Spinal cord (tissue), 10 donors: ENCODE measurements at places on chromosomes 5 and 9.

- no peak for DNase-seq
Observed at GRCh38 chr5:9776525-9776924, 146.4 kb upstream of the TAS2R1 start.

GRCh38 chr5:180596115-180596667 lies 4.9 kb upstream of the SCGB3A1 start:
- DNase-seq: no peak

DNA sequence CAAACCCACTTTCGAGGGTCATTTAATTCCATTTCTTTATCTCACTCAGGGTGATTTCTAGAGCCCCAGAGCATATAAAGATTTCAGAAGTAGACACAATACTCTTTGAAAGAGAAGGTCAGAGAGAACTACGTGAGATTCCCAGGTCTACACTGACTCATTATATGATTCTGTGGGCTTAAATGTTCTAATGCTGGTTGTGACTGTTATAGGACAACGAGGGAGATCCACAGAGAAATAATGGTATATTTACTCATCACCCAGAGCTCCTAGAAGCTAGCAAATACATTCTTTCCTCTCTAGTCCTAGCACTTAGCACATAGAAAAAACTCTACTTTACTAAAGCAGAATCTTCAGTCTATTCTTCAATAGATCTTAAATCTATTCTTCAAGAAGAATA lies 39.4 kb upstream of the GRAMD2B start:
- DNase-seq: no peak

DNA sequence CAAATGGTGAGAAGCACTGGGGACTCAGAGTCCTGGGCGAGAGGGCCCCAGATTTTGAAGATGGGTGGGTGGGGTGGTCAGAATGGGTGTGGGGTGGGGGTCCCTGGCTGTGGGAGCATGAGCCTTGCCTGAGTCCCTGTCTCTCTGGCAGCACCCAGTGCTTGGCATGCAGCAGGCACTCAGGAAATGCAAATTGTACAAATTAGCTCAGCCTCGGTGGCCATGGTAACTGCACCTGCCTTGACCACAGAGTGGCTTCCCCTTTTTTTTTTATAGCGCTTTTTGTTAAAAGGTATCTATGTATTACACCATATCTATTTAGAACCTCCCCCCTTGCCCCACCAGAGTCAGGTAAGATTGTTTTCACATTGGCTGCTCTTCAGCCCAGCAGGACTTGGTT lies 19.2 kb upstream of the PITX1 start:
- no peak for DNase-seq

GRCh38 chr5:14173377-14174229 lies 30.5 kb downstream of the TRIO start:
- no peak for DNase-seq

- DNase-seq: no peak
Observed at GRCh38 chr5:111589316-111589715, 77.0 kb upstream of the STARD4 start.

GRCh38 chr5:149325894-149326293 lies 19.4 kb upstream of the GRPEL2 start:
- no peak for DNase-seq

GRCh38 chr5:98492258-98492657 lies 281.2 kb upstream of the RGMB start:
- no peak for DNase-seq

GRCh38 chr9:22010866-22011625 lies 1.9 kb upstream of the CDKN2B start:
- peak; percentile 65 for DNase-seq

- DNase-seq: no peak
Observed at GRCh38 chr5:30050056-30050815, 1143.2 kb upstream of the CDH6 start.

GRCh38 chr9:126722922-126723806 lies 81.7 kb upstream of the ZBTB43 start:
- no peak for DNase-seq

GRCh38 chr9:123420592-123421111 lies 64.7 kb downstream of the CRB2 start:
- no peak for DNase-seq

- no peak for DNase-seq
Observed at GRCh38 chr5:40046792-40047191, 622.0 kb upstream of the DAB2 start.

DNA sequence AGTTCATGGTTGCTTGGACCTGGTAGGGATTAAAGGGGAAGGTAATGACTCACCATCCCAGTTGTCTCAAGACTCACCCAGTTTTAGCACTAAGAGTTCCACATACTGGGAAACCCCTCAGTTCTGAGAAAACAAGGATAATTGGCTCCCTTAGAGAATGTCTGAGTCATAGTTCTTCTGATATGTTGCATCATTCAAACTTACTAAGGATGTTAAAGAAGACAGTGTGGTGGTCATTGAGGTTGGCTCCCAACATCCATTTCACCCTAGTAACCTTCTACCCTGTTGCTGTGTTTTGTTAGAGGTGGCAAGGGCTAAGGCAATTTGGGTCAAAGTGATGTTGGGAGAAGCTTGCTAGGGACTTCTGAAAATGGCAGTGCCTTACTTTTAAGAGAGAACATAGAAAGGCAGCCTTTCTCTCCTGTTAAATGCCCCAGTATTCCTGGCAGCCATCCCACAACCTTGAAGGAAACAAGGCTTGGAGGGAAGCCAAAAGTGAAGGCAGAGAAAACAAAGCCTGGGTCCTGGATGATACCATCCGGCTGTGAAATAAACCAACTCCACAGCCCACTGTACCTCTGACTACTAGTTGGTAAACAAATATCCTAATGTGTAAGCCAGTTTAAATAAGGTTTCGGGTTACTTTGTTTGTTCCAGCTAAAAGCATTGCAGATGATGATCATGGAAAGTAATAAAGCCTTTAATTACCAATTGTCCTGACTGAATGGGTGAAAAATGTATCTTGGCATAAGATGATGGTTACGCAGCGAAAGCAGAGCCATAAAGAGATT lies 80.4 kb upstream of the ADAMTSL1 start:
- peak; percentile 64 for DNase-seq

- DNase-seq: no peak
Observed at GRCh38 chr5:149800633-149801032, 70.5 kb downstream of the PPARGC1B start.

DNA sequence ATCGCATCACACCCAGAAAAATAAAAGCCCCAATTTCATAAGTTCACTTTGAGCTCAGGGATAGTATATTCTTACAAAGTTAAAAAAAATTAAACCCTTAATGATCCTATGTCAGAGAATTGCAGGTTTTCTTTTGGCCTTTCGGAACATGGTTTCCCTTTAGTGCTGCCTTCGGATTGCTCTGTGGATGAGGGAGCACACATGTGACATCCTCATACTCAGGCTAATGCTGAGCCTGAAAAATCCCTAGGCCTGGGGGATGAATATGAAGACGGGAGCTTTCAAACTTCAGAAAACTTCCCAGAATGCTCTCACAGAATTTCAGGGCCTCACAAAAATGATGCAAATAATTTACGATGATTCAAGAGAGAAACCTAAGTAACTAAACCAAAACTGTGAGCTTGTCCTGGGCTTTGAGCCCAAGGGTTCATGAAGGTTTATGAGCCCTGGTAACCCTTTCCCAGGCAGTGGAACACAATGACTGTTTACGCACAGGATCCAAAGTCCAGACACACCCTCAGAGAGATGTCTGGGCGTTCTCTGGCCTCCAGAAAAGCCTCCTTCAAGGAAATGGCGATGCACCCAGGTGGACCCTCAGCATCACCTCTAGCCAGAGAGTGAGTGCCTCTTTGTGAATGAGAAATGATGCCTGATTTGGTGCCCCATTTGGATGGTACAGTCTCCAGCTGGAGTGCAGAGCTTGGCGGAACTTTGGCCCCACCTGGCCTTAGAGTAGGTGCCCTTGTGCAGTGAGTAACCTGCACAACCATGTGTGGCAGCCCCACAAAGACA lies 145.4 kb downstream of the ENTREP1 start:
- DNase-seq: no peak

- no peak for DNase-seq
Observed at GRCh38 chr5:176736931-176737745, 73.2 kb upstream of the UNC5A start.

DNA sequence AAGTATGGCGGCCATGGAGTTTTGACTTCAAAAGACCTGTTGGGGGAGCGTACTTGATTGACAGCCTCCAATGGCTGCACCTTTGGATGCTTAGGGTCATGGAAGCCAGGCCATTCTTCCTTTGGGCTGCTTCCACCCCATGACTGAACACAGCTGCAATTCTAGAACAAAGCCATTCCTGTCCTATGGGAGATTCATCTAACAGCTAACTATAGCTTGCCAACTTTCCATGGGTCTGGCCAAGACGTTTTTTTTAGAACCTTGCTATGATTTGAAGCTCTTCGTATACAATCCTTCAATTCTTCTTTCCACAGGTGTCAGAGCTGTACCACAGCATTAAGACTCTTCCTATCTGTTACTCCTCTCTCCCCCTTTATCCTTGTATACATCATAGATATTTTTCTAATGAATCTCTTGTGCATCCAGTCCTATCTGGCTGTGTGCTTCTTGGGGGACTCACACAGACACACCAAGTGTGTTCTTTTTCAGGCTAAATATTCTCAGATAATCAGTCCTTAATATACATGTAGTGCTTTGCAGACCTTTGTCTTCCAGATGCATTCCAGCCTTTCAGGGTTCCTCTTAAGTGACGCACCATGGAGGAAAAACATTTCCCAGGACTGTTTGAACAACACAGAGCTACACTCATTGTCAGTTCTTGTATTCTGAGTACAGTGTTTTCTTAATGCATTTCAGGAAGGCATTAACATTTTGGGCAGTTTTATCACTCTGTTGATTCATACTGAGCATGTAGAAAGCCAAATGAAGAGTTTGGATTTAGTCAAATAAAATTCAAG lies 198.9 kb downstream of the TAF11L14 start:
- no peak for DNase-seq

GRCh38 chr5:132365213-132365612 lies 4.3 kb upstream of the SLC22A5 start:
- no peak for DNase-seq

DNA sequence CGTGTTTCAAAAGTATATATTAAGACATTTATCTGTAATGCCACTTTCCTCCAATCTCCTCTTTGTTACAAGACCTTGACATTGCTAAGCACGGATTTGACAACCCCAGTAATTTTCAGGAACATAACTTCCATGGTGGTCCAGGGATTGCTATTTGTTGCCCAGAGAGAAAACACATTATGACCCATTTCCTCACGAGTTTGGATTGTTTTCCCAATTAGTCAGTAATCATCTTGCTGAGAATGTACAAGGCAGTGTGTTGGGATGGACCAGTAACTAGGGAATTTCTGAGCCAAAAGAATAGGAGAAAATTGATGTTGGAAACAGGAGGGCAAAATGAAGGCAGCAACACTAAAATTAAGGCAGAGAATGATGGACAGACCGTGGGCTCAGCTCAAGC lies 574.1 kb downstream of the EBF1 start:
- DNase-seq: no peak

- DNase-seq: no peak
Observed at GRCh38 chr5:167254132-167254531, 1037.3 kb upstream of the WWC1 start.

- no peak for DNase-seq
Observed at GRCh38 chr9:106700676-106701075, 162.3 kb upstream of the ZNF462 start.

- DNase-seq: no peak
Observed at GRCh38 chr5:125700380-125700861, 722.8 kb upstream of the GRAMD2B start.

DNA sequence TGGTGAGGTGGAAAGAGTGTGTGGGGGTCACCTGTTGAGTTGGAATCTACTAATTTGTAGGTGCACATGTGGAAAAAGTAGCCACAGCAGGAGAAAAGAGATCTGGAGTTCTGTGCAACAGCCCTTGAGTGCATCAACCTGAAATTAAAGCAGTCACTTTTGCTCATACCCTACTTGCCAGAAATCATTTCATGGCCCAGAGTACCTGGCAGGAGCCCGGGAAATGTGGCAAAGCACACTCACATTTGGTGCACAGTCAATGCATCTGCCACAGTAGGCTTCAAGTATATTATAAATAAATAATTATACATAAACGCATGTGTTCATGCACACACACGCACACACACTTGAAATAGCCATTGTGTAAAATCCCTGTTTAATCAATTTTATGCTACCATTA lies 203.0 kb downstream of the ICE1 start:
- DNase-seq: peak; percentile 55

DNA sequence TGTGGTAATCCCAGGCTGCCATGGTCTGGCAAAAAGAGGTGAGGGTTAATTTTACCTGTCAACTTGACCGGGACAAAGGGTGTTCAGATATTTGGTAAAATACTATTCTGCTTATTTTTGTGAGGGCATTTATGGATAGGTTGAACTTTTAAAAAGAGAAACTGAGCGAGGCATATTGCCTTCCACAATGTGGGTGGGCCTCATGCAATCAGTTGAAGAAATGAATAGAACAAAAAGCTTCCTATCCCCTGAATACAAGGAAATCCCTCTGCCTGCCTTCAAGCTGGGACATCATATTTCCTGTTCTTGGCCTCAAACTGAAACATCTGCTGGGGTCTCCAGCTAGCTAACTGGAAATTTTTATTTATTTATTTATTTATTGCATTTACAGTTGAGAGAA lies 734.7 kb downstream of the IRX1 start:
- DNase-seq: no peak

GRCh38 chr9:73682789-73683188 lies 531.1 kb downstream of the ANXA1 start:
- no peak for DNase-seq

DNA sequence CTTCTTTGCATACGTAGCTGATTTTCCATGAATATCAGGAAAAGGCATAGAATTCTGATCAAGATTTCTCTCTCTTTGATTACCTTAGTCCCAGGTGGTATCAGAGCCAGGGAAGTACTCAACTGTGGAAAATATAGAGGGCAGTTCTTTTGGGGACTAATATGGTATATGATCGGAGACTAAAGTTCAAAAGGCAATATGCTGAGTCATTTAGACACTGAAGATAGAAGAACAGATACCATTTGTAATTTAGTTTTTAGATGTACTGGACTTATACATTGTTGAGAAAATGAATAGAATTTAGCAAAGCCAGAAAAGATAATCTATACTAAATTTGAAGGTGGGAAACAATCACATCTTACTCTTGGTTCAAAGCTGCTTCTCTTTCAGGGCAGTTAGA lies 5.1 kb downstream of the PCDHB3 start:
- DNase-seq: no peak

- DNase-seq: no peak
Observed at GRCh38 chr5:179153921-179154345, 93.8 kb downstream of the ZNF354C start.
